Bronchial smooth muscle cell (primary cell): ENCODE measurements at places on chromosomes 3 and 15. TPM values are rescaled to one million over a fixed set of nuclear protein-coding genes. Genes with fewer than 3 reads are reported as not detected.

Gene C3orf85
- total RNA-seq = not detected in 2 replicates

Gene P2RY13
- not detected in 2 replicates for total RNA-seq

Gene FBN1
- 1,286 and 1,431 TPM in 2 replicates for total RNA-seq

Gene CPNE9
- total RNA-seq = under 0.01 TPM in 1 of 2 replicates, not detected in the other

Gene KIF23
- total RNA-seq = 2.3 and 5.7 TPM in 2 replicates

Gene GOLGA8N
- total RNA-seq = 4.3 and 4.5 TPM in 2 replicates

Gene MINAR1
- total RNA-seq = 0.43 and 0.63 TPM in 2 replicates

Gene CPEB1
- total RNA-seq = 21.4 and 26.9 TPM in 2 replicates

Gene GPR149
- not detected in 2 replicates for total RNA-seq

Gene LRTM1
- not detected in 2 replicates for total RNA-seq

Gene TEX55
- not detected in 2 replicates for total RNA-seq

Gene GRAMD2A
- 0.09 and 0.16 TPM in 2 replicates for total RNA-seq

Gene EPHA3
- total RNA-seq = 0.09 and 0.16 TPM in 2 replicates

Gene MORC1
- not detected in 2 replicates for total RNA-seq

Gene CSPG5
- total RNA-seq = 0.09 and 0.16 TPM in 2 replicates

Gene MAPKBP1
- 12.6 and 15.1 TPM in 2 replicates for total RNA-seq

Gene ACKR2
- 0.26 and 0.32 TPM in 2 replicates for total RNA-seq

Gene PLXNB1
- 42.6 and 57.5 TPM in 2 replicates for total RNA-seq

Gene OR5K2
- total RNA-seq = not detected in 2 replicates

Gene DAZL
- not detected in 2 replicates for total RNA-seq

Gene STRA6
- 0.34 and 0.79 TPM in 2 replicates for total RNA-seq

Gene AKAP13
- 53.0 and 84.7 TPM in 2 replicates for total RNA-seq

Gene NPRL2
- 22.5 and 30.1 TPM in 2 replicates for total RNA-seq

Gene ADIPOQ
- not detected in 2 replicates for total RNA-seq

Gene VGLL3
- 6.2 and 10.9 TPM in 2 replicates for total RNA-seq

Gene UTS2B
- 0.43 and 0.63 TPM in 2 replicates for total RNA-seq

Gene KCNMB2
- not detected in 2 replicates for total RNA-seq

Gene GOLGA6L7
- not detected in 2 replicates for total RNA-seq

Gene CDC25A
- total RNA-seq = 0.94 and 1.1 TPM in 2 replicates

Gene MUSTN1
- total RNA-seq = not detected in 2 replicates
